ENCODE measurements at places on chromosomes 3 and 15.

- DNase-seq, result no peak
These were observed 83.8 kb downstream of the PTPRG start for GRCh38 chr3:61645148-61645547.

GRCh38 chr3:77541203-77541922 is 501.5 kb downstream of the ROBO2 start:
- DNase-seq, result no peak

GRCh38 chr15:74664028-74664616 is 31.7 kb downstream of the EDC3 start:
- no peak for DNase-seq

DNA sequence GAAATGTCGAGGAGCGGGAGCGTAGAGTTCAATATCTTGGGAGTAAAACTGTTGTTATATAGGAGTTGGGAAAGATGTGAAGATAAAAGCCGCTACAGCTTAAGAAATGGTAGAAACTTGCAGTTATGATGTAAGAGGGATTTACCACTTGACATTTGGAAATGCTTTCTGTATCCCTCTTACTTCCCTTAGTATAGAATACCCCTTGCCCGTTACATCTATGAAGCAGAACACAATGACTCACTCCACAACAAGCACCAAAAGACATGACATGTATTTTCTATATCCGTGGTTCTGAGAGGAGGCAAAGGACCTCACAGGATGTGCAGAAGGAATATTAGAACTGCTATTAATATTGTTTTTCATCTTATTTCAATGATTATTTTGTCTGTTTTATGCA is 254.2 kb upstream of the NR2F2 start:
- no peak for DNase-seq

DNA sequence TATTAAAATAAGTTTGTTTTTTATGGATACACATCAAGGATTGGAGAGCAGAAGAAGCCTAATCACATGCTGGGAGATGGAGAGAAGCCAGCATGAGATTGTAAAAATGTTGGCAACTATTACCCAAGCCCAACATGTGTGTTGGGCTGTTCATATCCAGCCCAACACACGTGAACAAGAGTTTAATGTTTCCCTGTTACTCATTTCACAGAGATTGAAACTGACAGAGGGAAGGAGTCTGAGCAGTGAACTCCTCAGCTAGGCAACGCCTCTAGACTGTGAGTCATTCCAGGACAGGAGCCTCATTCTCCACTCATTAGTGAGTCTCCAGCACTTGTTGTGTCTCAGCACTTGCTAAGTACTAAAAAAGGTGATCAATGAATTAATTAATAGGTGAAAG is 43.2 kb upstream of the CMSS1 start:
- DNase-seq, result peak; percentile 76

DNA sequence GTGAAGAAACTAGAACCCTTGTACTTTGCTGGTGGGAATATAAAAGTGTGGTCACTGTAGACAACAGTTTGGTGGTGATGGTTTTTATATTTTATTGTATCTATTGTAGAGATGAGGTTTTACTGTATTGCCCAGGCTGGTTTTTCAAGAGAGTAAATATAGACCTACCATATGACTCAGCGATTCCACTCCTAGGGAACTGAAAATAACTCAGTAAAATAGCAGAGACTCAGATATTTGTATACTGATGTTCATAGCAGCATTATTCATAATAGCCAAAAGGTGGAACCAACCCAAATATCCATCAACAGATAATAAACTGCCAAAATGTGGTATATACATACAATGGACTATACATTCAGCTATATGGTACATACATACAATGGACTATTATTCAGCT is 68.8 kb upstream of the IL12A start:
- no peak for DNase-seq

DNA sequence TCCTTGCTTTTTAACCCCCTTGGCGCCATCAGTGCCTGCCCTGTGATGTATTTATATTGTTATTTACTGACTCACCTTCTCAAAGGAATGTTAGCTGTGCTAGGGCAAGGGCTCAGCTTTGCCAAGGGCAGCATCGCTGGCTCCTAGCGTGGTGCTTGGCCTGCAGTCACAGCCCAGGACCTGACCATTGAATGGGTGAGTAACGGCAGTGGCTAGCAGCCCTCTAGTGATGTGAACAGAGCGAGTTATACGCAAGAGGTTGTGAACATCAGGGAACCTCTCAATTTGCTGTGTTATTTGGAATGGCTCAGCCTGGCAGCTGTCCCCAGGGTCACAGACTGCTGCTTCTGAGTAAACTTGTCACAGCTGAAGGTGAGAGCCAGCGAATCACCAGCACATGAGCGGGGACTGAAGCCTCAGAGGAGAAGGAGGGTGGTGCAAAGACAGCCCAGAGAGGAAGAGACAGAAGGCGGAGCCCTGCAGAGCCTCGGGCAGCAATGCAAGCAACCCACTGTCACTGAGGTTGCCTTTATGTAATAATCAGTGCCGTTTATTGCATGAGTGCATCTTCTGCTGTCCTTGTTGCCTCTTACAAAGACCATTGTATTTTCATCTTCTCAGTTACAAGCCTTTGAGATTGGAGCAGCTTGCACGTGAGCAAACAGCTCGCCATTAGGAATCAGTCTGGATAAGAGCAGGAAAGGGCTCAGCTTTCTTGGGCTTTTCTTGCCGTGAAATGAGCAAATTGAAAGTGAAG is 158.3 kb downstream of the SLCO3A1 start:
- no peak for DNase-seq

DNA sequence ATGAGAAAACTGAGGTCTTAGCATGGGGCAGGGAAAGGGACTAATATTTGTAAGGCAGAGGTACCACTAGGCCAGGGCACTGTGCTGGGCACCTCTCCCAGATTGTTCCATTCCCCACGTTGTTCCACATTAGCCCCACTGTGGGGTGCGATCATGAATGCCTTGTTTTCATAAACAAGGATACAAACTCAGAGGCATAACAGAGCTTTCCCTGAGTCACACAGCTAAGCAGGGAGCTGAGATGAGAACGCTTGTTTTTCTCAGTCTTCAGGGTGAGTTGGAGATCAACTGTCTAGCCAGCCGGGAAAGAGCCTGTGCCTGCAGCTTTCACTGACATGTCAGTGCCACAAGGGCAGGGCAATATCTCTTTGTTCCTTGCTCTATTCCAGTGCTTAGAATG is 47.9 kb upstream of the ITGA11 start:
- DNase-seq, result no peak

DNA sequence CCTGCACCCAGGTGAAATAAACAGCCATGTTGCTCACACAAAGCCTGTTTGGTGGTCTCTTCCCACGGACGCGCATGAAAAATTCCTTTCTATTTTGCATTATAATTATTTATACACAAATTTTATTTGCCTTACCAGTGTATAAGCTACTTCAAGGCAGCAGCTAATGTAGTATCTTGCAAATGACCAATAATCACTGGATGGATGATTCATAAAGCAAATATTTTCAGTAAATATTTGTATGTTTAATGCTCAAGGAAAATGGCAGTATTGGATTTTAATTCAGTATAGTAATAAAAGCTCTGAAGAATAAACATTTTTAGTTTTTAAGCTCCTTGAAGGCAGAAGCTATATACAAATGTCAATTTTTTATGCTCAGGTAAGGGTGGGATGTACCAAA is 158.7 kb upstream of the NANOGP8 start:
- DNase-seq, result no peak

DNA sequence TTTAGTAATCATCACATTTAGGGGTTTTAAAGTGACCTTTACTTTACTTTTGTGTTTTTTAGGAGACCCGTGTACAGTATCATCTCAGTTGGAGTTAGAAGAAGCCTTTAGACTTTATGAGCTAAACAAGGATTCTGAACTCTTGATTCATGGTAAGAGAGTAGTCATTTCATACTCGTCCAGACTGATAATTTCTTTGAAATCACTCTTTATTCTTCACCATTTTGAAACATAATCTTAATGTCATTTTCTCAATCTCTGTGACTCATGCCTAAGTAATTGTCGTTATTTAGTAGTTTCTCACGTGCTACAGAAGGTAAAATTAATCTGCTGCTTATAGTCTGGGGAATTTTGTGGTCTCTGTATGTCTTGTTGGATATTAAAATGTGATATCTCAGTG is 37.7 kb downstream of the PRKCI start:
- DNase-seq, result no peak

DNA sequence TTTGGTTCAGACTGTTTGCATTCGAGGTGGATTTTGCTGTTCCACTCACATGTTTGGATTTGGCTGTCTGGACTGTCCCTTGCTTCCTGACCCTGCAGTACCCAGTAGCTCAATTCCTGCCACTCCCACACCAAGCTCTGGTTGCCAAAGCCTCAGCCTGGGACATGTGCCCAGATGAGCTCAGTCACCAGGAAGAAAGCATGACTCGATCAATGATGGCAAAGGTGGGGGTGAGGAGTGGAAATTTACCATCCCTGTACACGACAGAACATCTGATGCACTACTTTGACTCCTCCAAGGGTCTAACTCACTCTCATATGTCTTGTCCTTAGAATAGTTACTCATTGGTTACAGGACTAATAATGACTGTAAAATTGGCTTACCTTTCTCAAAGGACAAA is 45.2 kb downstream of the ZNF385D start:
- peak; percentile 70 for DNase-seq

DNA sequence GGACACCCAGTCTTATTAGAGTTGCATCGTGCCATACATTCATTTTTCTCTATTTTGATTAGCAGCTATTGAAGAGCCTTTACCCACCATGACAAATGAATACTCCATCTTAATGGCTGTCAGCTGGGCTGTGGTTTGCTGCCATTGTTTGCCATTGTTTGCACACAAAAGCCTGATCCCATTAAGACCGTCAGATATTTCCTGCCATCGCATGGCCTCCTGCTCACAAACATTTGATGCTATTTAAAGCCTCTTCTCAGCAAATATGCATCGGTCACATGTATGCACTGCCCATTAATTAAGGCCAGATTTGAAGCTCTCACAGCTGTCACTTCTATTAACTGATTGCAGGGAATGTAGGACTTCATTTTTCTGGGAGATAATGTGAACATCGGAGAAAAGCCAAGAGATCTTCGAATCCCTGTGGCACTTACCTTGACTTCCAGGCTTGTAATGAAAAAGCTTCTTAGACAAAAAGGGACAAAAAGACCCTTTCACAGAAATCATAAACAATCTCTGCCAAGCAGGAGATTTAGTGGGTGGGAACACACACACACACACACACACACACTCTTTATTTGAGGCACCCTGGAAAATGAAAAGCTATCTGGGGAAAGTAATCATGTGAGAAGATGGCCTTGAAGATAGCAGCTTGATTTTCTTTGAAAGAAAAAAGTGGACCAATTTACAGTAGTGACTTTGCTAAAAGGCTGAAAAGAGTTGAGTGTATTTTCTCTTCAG is 175.4 kb upstream of the NR2E3 start:
- no peak for DNase-seq

DNA sequence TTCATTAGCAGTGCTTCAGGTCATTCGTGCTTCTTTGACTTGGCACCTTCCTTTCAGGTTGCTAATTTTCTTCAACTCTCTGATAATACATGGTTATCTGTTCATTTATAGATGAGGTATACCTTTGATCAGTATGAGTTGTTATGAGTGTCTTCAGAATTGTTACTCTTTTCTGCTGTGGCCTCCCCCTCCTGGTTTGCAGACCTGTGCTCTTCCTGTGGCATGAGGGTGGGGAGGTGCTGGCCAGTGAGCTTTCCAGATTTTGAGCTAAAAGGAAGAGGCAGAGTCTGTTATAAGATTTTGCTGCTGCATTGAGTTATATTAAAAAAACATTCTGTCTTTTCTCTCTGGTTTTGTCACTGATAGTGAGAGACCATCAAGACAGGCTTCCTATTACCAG is 30.8 kb upstream of the GOLGA6L9 start:
- DNase-seq, result no peak

DNA sequence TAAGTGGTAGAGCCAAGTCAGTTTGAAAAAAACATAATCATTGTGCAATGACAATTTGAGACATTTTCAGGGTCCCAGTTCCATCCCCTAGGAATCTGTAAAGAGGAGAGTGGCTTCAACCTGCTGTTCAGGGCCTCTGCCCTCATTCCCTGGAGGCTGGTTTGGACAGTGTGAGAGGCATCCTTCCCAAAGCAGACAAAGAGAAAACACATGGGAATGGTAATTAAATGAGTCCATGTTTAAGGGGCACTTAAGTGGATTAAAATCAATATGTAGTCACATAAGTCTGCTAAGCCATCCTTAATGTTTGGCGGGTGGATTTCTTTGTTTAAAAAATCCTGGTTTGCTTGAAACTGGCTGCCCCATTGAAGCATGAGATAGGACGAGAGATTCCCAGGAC is 146.3 kb upstream of the CTDSPL start:
- DNase-seq, result no peak

GRCh38 chr3:171874879-171875278 is 31.7 kb downstream of the TMEM212 start:
- no peak for DNase-seq

- DNase-seq, result no peak
These were observed 648.9 kb upstream of the ALCAM start for GRCh38 chr3:104717828-104718196.

DNA sequence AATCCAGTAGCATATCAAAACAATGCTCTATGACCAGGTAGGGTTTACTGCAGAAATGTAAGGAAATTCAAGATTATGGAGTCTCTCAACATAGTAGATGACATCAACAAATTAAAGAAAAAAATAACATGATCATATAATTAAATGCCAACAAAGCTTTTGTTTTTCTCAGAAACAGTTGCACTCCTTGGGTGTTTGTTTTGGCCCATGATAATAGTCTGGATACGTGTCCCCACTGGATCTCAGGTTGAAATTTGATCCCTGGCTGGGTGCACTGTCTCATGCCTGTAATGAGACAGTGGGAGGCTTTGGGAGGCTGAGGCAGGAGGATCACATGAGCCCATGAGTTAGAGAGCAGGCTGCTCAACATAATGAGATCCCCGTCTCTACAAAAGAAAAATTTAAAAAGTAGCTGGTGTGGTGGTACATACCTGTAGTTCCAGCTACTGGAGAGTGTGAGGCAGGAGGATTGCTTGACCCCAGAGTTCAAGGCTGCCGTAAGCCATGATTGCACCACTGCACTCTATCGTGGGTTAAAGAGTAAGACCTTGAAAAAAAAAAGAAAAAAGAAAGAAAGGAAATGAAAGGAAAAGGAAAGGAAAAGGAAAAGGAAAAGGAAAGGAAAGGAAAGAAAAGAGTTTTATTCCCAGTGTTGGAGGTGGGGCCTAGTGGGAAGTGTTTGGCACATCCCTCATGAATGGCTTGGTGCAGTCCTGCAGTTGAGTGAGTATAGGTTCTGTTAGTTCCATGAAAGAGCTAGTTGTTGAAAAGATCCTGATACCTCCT is 53.3 kb upstream of the FOXB1 start:
- no peak for DNase-seq

DNA sequence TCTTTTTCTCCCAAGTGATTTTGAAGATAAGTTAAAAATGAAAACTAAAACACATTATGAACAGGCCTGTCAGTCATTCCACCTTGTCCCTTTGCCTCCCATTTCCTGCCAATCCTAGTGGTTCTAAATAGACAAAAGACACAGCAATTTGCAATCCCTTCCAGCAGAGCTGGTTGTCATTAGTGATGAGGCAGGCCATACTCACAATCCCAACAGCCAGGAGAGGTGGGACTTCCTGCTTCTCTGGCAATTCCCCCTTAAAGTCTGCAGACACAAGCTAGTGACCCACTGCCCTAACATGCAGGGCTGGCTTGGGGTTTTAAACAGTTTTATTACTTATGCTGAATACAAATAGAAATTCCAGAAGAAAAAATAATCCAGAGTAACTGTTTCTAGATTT is 38.4 kb upstream of the RBP1 start:
- DNase-seq, result no peak

- DNase-seq, result no peak
These were observed 33.8 kb upstream of the ESYT3 start for GRCh38 chr3:138400651-138401070.
